Activated T-cell treated with anti-CD3 and anti-CD28 coated beads for 4 hours (primary cell): ENCODE measurements at places on chromosomes 6 and 20.

DNA sequence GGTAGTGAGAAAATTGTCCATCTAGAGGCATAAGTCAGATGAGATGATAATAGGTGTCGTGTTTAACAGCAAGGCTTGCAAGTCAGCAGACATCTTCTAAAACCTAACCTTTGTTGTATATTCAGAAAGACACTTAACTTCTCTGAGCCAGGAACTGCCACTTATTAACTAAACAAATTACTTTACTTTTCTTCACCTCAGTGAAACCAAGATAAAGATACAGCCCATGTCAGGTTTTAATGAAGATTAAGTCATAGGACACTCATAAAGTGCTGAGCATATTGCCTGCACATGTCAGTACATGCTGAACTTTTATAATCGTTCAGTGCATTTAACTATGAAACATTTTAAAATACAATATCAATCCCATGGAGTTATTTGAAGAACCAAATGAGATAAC is 286.8 kb downstream of the NKAIN2 start:
- DNase-seq: no peak

DNA sequence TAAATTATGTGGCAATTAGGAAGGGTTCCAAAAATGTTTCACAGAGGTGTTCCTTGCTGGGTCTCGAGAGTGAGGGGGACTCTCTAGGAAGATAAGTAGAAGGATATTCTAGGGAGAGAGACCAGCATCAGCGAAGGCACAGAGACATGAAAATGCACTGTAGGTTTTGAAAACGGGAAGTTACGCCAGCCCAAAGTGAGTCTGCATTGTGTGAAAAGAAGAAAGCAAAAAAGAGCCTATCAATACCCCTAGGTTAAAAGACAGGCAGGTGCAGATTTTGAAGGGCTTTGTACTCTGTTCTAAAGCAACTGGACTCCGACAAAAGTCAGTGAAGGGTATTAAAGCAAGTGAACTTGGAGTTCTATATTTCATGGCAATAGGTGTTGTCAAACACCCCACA is 25.7 kb upstream of the MRAP2 start:
- no peak for DNase-seq

DNA sequence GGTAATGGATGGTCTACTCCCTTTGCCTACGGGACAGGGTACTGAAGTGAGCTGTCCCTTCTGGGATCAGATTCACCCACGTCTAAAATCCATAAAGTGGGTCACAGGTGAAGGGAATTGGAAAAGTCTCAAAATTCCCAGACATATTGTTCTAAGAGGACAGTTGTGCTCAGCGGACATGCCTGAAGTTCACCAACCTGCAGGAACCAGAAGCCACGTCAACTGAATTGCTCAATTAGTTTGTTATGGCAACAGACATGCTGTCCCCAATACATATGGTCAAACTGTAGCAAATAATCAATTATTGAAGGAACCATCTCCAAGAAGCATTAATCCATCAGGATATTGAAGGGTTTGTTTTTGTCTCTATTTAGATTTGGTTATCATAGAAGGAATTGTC is 190.2 kb downstream of the FRK start:
- no peak for DNase-seq

DNA sequence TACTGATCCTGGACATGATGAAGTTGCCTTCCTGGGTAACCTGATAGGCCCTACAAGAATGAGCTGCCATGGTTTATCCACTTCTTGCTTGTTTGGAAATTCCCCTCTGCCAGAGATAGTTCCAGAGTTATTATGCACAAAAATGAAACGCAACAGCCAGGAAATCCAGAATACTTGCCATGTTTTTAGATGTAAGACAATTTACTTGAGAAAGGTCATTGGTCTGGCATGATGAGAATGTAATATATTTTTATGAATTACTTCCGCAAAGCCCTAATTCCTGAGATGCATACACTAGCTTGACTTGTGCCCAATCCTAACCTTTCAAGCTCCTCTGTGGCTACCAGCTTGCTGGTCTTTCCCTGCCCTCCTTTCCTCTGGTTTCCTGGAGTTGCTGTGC is 27.9 kb upstream of the NT5E start:
- DNase-seq: no peak

DNA sequence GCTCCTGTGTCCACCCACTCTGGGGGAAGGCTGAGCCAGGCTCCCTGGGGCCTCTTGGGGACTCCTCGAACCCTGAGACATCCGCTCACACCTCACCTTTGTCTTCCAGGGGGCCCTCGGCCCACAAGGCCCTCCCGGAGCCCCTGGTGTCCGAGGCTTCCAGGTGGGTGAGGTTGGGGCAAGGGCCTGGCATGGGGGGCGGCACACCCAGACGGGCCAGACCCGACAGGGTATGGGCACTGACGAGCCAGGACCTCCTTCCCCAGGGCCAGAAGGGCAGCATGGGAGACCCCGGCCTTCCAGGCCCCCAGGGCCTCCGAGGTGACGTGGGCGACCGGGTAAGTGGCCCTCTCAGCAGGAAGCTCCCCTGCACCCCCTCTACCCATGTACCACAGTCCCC is 13.4 kb downstream of the COL9A3 start:
- no peak for DNase-seq
